ENCODE measurements at places on chromosomes 4 and X. TPM values are rescaled to one million over a fixed set of nuclear protein-coding genes. Genes with fewer than 3 reads are reported as not detected.

DNA sequence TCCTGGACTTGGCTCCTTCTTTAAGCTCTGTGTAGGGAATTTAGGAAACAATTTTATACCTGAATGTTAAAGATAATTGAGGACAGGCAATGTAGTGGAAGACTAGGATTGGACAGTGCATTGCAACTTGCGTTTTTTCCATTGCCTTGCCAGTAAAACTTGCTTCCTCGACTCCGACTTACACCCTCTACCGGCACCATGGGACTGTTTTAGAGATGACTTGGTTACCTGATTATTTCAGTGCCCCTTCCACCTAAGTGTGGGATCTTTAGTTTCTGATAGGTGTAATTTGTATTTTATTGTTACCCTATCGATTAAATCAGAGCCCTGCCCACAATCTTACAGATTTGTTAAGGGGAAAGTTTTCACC lies 1.2 kb downstream of the PRPS1 start:
- no peak for DNase-seq

- DNase-seq, result no peak
Observed at GRCh38 chr4:13891544-13891939, 264.0 kb upstream of the BOD1L1 start.

GRCh38 chr4:125781651-125782050 lies 466.9 kb downstream of the FAT4 start:
- DNase-seq, result no peak

- DNase-seq, result no peak
Observed at GRCh38 chr4:5237086-5237660, 185.9 kb downstream of the STK32B start.

DNA sequence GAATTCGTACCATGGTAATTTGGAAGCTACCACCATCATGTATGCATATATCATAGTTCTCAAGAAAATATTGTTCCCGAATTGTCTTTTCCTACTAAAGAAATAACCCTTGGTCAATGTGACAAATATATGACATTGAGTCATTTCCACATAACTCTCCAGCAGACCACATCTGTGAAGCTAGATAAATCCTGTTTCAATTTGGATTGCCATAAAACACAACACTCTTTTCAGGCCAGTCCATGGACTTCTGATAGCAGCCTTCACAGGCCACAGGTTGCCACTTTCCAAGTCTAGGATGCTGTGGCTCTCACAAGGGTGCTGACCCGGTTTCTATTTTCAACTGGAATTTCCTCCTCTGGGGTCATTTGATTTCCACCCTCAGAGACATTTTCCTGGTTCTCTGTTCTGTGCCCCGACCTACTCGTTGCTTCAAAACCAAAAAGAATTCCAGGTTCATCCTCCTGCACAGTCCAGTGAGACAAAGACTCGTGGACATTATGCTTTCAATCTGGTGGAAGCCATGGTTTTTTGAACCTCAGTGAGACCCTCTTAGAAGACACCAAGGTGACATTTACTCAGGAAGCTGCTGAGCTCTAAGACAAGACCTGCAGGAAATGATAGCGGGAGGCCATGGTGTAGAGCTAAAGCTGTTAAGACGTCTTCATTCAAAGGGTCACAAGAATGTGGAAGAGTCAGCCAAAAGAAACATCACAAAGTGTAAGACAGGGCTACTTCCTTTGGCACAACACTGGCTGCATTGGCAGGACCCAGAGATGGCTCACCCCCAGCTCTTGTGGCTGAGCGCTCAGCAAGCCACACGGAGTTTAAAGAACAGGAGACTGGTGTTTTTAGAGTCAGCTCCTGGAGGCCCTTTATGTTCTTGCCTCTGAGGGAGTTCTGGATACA lies 119.8 kb downstream of the AMELX start:
- peak; percentile 79 for DNase-seq

DNA sequence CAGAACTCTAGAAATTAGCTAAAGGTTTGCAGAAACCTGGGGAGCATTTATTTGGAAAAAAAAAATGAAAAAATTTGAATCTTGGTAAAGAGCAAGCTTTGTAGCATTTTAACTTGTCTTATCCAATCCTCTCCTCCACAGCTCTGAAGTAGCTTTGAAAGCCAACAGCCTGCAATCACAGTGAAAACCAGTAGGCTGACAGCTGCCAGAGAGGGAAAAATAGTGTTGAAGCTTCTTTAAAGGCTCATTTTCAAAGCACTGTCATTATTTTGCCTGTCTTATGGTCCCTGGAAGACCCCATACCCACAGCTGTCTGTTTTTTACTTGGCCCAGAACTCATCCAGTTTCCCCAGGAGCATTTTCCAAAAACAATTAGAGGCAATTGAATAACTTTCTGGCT lies 230.8 kb upstream of the EDNRA start:
- no peak for DNase-seq

DNA sequence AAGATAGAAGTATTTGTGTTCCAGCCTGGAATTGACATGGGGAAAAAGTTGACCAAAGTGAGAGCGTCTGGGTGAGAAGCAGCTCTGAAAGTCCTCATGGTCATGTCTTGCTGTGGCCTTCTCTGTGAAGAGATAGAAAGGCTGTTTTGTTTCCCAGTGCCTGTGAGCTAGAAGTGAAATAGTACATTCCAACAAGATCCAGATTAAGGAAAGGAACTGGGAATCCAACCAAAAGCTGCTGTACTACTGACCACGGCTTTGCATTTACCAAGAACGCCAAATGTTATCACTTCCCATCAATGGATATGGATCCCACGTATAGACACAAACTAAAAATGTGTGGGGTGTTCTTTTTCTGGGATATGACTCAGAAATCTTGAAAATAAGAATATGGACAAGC lies 51.2 kb downstream of the TENM3 start:
- DNase-seq, result no peak

DNA sequence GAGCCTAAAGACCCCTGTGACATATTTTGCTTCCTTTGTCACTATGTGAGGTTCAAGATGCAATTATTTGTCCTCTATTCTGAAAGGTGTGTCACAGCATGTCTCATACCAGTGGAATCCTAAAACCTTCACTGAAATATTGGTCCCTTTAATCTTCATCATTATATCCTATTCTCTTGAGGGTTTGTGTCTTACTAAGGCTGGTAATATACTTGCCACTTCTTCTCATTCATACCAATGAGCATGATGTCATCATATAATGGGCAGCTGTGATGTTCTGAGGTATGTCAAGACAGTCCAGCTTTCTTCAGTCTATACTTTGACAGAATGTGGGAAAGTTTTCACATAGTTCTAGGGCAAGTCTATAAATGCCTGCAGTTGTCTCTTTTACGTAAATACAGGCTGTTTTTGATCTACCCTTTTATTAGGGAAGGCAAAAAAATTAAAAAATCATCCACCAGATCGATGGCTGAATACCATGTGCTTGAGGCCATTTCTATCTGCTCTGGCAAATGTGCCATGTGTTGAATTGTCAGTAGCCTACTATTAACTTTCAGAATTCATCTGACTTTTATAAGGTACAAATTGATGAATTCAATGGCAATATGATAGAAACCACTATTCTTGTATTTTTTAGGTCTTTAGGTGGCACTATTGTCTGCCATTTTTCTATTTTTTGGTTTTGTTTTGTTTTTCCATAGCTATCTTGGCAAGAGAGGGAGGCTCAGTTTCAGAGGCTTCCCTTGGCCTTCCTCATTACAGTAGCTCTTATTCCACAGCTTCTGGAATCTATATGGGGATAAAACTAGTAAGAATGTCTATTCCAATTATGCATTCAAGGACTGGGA lies 209.0 kb downstream of the PPARGC1A start:
- DNase-seq, result no peak

DNA sequence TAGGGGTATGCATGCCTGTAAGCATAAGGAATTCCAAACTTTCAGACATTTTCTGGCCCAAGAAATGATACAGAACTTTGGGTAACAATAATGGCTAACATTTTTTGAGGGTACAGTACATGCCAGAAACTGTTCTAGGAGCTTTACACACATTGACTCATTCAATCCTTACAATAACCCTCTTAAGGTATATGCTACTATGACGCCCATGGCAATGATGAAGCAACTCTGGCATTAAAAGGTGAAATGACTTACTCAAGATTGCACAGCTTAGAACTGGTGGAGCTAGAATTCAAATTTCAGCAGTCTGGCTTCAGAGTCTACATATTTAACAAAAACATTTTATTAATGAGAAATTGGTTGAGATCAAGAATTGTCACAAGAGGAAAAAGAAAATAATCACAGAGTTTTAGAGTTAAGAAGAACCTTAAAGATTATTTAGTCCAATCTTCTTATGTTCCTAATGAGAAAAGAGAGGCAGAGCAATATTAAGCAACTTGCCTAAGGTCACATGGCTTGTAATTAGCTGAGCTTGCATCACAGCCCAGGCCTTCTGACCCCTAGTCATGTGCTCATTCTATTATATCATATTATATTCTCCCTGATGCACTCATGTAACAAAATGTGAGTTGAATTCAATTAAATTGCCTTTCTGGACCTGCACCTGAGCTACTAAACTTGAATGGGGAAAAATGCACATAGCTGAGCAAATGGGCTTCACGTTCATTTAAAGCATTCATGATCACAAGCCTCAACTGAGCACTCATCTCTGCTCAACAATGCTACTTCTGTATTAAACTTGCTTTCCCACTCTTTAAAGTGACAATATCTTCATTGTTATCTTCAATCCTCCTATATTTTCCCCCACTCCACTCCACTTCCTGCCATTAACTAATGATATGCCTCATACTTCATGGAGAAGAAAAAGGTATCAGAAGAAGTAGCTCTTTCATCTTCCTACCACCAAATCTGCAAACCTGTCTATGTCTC lies 73.2 kb downstream of the ENOX2 start:
- DNase-seq, result no peak

TACR3 gene
- not detected for total RNA-seq

SHROOM3 gene
- total RNA-seq, result 77.8 TPM

GPRIN3 gene
- total RNA-seq, result 5.4 TPM

MFSD8 gene
- total RNA-seq, result 22.8 TPM

TCEAL8 gene
- total RNA-seq, result 51.6 TPM

PRPS2 gene
- total RNA-seq, result 15.1 TPM

TMPRSS11D gene
- not detected for total RNA-seq
